ENCODE measurements at places on chromosomes 16 and 17.

- DNase-seq: no peak
Observed at GRCh38 chr16:52446080-52446479, 100.9 kb downstream of the TOX3 start.

DNA sequence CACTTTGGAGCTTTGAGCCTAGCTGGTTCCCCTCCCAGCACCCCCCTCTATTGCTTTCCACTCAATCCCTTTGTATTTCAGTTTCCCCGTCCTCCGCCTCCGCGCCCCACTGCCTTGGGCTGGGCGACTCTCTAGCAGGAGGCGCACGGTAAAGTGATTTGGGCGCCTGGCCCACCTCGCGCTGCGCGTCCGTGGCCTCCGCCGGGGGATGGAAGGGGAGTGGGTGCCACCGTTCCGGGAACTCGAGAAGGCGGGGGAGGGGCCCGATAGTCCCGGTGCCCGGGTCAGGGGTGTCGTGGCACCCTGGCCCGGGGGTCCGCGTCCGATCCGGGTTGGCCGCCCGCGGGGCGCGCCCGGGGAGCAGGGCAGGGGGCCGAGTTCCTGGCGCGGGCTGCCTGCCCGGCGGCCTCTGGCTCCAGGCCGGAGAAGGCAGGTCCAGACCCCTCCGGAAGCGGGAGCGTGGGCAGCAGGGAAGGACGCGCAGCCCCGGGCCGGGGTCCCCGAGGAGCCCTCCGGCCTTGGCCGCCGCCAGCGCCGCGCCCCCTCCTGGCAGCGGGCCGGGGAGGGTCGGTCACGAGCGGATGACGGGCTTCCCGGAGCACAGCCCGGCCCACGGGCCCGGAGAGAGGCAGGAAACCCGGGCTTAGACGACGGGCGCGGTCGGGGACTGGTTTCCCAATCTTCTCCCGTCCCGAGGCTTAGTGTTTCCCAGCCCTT is 15.8 kb downstream of the MEOX1 start:
- DNase-seq: no peak

- no peak for DNase-seq
Observed at GRCh38 chr16:31484491-31485171, 1.7 kb downstream of the SLC5A2 start.

GRCh38 chr16:4496305-4496704 is 20.1 kb downstream of the HMOX2 start:
- no peak for DNase-seq

DNA sequence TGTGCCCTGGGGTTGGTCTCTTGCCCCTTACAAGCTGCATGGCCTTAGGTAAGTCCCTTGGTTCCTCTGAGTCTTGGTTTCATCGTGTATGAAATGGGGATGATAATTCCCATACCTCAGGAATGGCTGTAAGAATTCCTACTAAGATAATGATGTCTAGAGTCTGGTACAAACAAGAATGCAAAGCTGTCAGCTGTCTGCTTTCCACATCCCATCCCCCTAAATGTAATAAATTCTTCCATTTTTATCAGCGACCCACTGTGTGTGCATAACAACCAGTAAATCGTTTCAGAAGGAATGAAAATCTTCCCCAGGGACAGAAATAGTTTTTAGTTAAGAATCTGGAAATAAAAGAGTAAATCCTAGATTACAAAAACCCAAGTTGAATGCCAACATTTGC is 95.4 kb downstream of the CPPED1 start:
- no peak for DNase-seq

DNA sequence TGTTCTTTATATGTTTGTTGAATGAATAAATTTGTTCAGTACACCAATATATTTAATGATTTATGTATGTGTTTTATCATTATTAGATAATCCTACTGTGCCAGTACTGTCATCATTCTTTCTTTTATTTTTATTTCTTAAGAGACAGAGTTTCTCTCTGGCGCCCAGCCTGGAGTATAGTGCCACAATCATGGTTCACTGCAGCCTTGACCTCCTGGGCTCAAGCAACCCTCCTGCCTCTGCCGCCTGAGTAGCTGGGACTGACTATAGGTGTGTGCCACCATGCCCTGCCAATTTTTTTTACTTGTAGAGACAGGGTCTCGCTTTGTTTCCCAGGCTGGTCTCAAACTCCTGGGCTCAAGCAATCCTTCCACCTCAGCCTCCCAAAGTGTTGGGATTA is 41.8 kb downstream of the PAFAH1B1 start:
- DNase-seq: no peak

DNA sequence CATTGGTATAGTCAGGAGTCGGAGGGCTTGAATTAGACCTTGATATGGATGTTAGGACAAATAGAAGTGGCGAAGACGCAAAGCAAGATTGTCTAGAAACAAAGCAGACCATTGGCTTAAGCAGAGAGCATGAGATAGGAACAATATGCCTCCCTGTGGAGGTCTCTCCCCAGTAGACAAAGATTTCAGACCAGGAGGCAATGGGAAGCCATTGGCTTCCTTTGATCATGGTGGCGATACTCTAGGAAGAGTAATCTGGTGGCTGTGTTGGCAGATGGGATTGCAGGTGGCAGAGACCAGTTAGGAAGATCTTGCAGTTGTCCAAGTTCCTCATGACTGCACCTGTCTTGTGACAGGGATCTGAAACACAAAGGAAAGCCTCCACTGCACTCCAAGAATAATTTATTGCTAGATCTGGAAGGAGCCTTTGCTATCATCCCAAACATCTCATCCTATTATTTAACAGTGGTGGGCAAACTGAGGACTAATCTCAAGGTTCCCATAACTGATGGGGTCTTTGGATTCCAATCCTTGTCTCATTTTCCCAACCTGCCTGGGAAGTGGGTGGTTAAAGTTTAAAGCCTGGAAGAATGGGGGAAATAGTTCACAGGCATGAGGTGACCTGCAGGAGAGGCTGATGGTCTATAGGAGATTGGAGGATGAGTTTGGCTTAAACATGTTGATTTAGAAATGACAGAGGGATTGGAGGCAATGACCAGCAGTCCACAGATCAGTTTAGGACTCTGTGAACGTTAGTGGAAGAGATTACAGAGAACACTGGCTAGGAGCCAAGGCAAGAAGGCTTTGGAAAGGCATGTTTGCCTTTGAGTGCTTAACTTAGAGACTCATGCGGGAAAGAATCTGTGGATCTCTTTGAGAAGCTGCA is 37.0 kb downstream of the HLF start:
- no peak for DNase-seq

DNA sequence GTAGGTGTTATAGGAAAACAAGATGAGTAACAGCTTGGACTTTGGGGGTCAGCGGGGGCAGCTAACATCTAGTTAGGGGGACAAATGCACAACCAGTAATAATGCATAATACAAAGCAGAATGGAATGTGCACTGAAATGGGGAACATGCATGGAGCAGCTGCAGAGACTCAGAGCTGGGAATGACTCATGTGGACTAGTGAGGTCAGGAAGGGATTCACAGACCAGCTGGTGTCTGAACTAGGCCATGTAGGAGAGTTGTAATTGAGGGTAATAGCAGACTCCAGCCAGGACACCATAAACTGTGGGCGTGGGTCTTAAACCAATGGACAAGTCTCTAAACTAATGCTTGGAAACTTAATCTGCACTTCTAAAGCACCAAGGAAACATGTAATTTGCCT is 176.8 kb upstream of the ASIC2 start:
- DNase-seq: peak; percentile 4

DNA sequence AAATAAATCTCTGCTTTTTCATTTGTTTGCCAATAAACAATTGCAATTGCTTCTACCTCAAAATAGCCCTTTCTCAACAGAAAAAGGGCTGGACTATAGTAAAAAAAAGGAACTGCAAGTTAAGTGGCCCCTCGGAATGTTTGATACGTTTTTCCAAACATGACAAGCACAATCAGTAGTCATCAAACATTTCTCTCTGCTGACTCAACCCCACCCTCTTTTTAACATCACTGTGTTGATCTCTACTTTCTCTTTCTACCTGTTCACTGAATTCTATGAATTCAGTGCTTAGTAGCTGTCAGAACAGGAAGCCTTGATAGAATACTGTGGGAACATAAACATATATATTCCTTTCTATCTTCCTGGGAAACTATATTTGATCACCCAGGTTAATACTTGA is 116.5 kb upstream of the AXIN2 start:
- DNase-seq: no peak

- no peak for DNase-seq
Observed at GRCh38 chr16:75801307-75801706, 75.0 kb upstream of the CPHXL start.

DNA sequence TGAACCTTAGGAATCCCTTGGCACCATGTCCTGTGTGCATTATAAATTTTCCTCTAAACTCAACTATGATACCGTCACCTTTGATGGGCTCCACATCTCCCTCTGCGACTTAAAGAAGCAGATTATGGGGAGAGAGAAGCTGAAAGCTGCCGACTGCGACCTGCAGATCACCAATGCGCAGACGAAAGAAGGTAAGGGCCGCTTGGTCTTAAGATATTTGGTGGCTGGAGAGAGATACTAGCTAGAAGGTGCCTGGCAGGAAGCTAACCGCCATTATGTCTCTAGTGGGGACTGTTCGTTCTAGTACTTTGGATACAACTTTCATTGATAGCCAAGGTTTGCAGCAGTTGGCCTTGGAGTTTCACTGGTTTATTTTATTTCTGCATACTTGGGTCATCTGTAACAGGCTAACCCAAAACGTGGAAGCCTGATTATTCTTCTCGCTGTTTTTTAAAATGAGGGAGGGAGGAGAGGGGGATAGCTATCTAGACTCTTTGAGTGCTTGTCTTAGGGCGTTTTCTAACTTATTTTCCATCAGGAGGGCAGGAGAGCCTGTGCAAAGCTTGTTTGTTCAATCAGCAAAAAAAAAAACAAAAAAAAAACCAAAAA is 1.3 kb downstream of the RBBP6 start:
- no peak for DNase-seq

DNA sequence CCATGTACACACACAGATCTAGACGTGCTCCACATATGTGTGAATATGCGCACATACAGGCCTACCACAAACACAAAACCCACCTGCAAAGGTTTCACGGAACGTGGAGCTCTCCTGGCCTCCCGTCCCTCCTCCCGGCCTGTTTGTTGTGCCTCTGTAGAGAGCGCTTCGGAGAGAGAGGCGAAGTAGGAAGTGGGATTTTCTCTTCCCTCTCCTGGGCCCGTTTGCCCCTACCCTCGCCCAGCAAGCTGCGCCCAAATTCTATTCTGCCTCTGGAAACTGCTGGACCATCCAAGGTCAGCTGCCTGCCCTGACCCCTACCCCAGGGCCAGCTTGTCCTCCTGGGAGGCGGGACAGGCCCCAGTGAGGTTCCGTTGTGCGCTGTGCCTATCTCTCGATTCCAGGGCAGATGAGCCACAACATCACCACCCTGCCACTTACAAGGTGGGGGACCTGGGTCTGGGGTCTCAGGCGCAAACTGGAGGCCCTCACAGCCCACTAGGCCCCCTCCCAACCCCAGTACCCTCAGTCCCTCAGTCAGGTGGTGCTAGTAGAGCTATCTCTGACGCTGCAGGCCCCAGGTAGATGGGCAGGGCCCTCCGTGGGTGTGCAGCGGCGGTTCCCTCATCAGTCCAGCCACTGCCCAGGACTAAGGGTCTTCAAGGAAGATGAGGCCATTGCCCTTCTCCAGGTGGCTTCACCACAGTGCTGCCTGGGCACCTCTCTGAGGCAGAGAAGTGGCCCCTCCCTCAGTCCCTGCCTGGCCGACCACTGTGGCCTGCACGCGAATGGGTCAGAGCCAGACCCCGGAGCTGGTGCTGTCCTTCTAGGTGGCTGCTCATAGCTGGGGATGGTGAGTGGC is 54.2 kb downstream of the BEAN1 start:
- DNase-seq: no peak

DNA sequence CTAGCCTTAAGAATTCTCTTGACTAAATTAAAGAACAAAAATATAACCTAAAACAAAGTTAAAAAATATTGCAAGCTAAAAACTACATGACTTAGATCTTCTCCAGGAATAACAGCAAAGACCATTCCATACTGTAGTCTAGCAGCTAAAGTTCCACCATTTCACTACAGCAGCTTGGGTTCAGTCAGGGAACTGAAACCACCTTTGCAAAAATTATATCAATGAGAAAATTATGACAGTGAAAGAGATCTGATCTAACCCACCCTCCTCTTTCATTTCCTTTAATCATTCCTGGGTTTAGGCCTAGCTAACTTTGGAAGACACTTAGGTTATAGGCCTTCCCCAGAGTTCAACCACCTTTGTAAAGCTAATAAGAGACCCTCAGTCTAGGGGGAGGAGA is 36.3 kb upstream of the NOS2 start:
- DNase-seq: no peak

GRCh38 chr16:23131436-23131835 is 17.8 kb downstream of the USP31 start:
- no peak for DNase-seq

DNA sequence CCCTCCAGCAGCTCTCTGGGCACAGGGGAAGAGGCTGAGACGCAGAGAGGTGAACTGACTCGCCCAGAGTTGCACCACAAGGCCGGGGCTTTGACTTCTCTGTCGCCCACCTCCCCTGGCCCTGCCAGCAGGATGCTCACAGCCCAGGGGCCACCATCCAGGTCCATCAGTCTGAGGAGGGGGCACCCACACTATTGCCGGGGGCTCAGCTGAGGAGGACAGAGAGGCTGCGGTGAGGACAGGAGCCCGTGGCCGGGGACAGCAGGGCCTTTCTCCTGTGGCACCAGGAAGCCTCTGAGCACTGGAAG is 32.6 kb downstream of the KDM8 start:
- DNase-seq: no peak

DNA sequence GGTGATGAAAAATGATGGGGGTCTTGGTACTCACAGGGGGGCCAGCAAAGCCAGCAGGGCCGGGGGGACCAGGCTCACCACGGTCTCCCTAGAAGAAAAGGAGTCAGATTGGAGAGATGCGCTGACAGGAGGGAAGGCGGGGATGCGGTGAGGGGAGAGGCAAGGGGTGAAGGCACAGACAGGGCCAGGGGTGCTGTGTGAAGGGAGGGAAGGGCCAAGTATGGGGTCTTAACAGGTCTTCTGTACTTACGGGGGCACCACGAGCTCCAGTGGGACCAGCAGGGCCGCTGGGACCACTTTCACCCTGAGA is 11.2 kb downstream of the COL1A1 start:
- no peak for DNase-seq

DNA sequence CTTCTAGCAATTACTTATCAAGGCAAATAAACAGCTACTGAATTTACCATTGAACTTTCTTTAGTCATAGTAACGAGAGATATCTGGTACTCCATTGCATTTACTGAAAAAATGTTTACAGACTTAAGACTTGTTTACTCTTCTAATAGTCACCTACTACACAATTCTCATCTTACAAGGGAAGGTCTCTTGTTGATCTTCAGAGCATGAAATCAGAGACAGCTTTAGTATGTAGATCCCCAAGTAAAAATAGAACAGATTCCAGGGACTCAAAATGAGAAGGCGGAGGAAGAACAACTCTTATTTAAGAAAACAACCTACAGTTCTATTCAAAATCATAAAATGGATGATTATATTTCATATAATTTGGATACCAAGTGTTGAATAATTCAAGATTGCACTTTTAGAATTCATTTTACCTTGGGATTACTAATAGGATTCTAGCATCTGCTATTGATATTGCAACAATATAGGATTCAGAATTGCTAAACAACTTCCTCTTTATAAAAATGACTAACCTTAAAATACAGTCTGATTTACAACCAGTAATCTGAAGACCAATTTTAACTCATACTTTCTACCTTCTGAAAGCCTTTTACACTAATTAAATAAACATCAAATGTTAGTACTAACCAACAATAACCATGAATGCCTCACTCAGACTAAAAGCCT is 20.8 kb downstream of the UBE2G1 start:
- no peak for DNase-seq

GRCh38 chr17:63698886-63699637 is 863 bp downstream of the LIMD2 start:
- no peak for DNase-seq

Measured in astrocyte of the cerebellum (primary cell).